D721Med (cell line): ENCODE measurements at places on chromosomes 2 and 18.

DNA sequence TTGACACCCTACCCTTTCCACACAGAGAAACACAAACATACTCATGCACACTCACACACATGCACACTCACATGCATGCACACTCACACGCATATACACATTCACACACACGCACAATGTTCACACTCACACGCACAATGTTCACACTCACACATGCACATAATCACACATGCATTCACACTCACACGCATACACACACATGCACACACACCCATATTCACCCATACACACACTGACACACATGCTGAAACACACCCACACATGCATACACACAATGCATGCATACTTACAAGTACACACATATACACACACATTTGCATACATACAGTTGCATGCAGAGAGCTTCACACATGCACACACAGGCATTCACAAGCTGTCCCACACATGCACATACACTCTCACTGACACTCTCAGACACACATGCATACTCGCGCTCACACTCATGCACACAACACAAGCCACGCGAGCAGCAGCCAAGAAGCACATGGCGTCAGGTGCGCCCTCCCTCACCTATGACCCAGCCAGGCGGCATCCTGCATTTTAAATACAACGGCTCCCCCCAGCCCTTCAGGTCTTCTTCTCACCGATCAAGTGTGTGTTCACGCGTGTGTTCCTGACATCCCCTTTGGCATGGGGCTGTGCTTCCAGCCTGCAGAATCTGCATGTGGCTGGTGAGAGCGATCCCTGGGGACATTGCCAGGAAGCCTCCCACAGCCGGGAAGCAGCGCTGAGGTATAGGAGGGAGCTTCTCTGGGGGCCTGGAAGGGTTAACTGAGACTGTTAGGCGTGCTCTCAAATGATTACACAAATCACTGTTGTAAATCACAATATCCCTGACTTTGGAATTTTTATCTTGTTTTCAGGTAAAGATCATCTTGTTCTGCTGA lies 195.1 kb downstream of the RTP5 start:
- no peak for DNase-seq

- DNase-seq = no peak
Observed at GRCh38 chr2:42218712-42219111, 49.6 kb downstream of the EML4 start.

GRCh38 chr18:5620289-5620688 lies 76.5 kb upstream of the EPB41L3 start:
- no peak for DNase-seq

GRCh38 chr18:79553154-79553553 lies 126.4 kb upstream of the CTDP1 start:
- DNase-seq = no peak

DNA sequence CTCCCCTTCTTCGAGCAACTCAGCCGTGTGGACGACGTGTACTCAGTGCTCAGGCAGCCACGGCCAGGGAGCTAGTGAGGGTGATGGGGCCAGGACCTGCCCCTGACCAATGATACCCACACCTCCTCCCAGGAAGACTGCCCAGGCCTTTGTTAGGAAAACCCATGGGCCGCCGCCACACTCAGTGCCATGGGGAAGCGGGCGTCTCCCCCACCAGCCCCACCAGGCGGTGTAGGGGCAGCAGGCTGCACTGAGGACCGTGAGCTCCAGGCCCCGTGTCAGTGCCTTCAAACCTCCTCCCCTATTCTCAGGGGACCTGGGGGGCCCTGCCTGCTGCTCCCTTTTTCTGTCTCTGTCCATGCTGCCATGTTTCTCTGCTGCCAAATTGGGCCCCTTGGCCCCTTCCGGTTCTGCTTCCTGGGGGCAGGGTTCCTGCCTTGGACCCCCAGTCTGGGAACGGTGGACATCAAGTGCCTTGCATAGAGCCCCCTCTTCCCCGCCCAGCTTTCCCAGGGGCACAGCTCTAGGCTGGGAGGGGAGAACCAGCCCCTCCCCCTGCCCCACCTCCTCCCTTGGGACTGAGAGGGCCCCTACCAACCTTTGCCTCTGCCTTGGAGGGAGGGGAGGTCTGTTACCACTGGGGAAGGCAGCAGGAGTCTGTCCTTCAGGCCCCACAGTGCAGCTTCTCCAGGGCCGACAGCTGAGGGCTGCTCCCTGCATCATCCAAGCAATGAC lies 4.8 kb downstream of the CTDSP1 start:
- no peak for DNase-seq

GRCh38 chr2:41880561-41881243 lies 167.1 kb upstream of the PKDCC start:
- no peak for DNase-seq

GRCh38 chr2:148900350-148900837 lies 25.4 kb downstream of the KIF5C start:
- DNase-seq = no peak

DNA sequence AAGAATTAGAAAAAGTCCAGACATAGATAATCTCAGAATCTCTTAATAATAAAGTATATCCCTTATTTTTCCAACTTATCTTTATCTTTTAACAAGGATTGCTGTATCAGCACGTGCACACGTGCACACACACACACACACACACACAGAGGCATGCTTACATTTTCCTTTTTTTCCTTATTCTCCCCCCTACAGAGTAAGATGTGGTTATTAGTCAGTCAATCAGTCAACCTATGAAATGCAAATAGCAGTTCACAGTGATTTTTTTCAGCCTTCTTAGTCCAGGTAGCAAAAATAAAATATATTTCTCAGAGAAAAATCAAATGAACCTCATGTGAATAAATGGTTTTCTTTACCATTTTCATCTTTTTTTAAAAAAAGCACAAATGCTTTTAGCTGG lies 506.2 kb upstream of the SLC39A10 start:
- DNase-seq = no peak

GRCh38 chr2:185942855-185943254 lies 204.3 kb downstream of the FSIP2 start:
- no peak for DNase-seq

GRCh38 chr2:203804764-203805485 lies 62.6 kb upstream of the CTLA4 start:
- no peak for DNase-seq
